ENCODE measurements at places on chromosomes 2 and 18.

- DNase-seq = no peak
Measured at GRCh38 chr2:240624011-240624949, 1.0 kb upstream of the GPR35 start.

DNA sequence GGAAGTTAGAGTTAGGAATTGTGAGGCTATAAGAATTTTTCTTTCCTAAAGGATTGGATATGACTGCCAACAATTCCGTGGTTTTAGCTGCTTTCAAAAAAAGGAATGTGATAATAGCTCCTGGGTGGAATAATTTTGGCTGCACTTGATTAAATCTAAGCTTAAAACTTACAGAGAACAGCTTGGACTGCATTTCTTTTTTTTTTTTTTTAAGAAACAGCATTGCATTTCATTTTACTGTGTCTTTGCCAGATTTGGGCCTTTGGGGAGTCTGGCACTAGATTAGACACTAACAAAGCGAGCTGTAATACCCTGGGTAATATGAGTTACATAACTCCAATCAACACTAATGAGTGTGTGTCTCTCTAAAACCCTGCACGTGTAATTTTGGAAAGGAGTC lies 37.8 kb upstream of the ZNF397 start:
- DNase-seq = no peak

DNA sequence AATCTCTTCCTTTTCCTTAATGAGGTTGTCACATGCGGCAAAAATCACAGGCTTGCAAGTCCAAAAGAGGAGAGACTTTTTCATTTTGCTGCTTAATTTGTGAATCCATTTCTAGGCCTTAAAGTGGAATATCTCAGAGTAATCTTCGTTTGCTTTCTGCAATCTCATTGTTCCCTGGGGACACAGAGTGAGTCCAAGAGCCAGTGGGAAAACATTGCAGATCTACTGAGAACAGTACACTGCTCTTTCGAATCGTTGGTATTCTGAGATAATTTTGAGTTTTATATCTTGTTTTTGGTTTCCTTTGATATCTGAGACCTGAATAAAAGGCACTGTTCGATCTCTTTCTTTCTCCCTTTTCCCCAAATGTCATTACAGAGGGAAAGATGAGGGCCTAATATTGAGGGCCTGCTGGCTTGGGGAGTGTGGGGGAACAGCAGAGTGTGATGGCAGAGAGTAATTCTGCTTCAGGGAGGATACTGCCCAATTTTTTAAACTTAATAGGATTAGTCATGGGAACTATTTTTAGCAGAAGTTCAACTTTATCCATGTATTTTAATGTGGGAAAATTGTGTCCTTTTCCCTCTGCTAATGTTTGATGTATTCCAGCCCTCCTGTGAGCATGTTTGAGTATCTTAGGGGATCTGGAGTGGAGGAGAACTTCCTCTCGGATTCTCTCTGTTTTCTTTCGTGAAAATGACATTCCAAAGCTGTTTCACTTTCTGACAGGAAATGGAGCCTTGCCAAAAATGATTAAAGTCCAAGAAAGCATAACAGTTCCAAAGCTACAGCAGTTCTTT lies 418.2 kb upstream of the ZEB2 start:
- DNase-seq = peak; percentile 70

DNA sequence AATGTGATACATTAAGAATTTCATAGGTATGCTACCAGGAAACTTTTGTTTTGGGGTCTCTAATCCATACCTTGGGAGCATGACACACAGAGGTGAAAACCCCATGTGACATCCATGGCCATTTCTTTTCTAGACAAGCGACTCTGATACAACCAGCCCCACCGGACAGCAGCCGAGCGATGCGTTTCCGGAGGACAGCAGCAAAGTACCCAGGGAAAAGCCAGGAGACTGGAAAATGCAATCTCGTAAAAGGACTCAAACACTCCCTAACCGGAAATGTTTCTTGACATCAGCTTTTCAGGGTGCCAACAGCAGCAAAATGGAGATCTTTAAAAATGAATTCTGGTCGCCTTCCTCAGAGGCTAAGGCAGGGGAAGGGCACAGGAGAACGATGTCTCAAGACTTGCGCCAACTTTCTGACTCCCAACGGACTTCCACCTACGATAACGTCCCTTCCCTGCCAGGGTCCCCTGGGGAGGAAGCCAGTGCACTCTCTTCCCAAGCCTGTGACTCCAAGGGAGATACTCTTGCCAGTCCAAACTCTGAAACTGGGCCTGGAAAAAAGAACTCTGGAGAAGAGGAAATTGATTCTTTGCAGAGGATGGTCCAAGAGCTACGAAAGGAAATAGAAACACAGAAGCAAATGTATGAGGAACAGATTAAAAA lies 48.9 kb downstream of the BMP10 start:
- DNase-seq = no peak

DNA sequence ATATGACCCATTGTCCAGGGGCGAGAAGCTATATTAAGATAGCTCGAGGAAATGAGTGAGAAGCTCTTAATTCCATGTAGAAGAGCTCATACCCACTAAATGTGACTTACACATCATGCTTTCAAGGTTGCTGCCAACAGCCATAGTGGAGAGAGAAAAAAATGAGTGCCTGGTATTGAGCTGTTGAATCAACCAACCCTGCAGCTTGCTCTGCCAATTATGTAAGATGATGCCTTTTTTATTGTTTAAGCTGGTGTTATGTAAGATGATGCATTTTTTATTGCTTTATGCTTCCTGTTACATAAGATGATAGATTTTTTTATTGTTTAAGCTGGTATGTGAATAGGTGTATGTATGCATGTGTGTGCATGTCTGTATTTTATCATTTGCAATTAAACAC lies 228.2 kb downstream of the CCDC178 start:
- DNase-seq = no peak
